ENCODE measurements at places on chromosomes 16 and 17. TPM values are rescaled to one million over a fixed set of nuclear protein-coding genes. Genes with fewer than 3 reads are reported as not detected.

DNA sequence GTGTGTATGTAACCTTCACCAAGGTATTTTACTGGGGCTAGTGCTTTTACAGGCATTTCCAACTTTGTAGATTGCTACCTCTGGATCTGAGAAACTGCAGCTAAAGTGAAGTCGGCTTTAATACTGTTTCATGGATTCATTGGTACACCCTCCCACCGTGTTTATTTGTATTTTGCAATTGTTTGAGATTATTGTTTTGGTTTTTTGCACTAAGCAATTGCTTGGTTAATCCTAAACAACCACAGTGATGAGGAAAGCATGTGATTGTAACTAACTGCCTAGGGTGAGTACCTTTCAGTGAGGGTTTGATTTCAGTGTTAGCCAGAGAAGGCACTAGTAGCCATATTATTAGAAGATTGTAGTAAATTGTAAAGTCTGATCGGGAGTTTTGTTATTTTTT is 3.3 kb downstream of the LUC7L3 start:
- DNase-seq = no peak

- no peak for DNase-seq
Observed at GRCh38 chr17:80049986-80050385, 13.5 kb downstream of the CCDC40 start.

GRCh38 chr17:60941028-60941427 is 263.4 kb downstream of the BCAS3 start:
- no peak for DNase-seq

The TBC1D28 gene
- total RNA-seq = not detected

- DNase-seq = no peak
Observed at GRCh38 chr17:55053855-55054254, 85.3 kb downstream of the STXBP4 start.
